ENCODE measurements at places on chromosomes 5 and 9.

DNA sequence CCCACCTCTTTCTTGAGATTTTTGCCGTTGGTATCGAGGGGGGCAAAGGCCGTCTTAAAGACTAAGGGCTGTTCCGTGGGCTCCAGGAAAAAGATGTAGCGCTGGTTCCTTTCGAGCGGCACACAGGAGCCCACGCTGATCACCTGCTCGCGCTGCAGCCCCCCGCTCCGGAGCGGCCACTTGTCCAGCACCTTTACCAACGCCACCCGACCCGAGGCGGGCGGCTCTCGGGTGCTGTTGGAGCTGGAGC is 781 bp downstream of the NRG2 start:
- no peak for DNase-seq

- DNase-seq = no peak
Observed at GRCh38 chr5:27969157-27969556, 930.8 kb upstream of the CDH9 start.

- no peak for DNase-seq
Observed at GRCh38 chr9:37943345-37944265, 39.7 kb upstream of the SLC25A51 start.

- DNase-seq = no peak
Observed at GRCh38 chr5:141527426-141527825, 38.5 kb downstream of the PCDHGC5 start.

DNA sequence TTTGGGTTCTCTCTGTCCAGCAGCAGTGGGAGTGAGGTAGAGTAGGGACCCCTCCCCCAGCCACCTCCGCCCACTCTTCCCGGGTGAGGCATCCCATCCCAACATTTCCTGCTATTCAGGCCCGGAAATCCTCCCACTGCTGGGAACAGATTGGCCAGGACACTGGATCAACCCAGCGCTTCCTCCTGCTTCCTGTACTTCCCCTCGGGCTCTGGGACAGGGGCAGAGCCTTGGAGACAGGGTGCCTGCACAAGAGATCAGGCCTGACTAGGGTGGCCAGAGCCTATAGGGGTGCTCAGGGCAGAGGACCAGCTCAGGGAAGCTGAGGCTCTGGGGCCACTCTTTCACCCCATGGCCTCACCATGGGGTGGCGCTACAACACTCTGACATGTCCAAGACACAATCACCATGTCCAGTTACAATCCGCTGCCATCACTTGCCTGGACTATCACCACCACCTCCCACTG is 14.5 kb downstream of the SH2D3C start:
- no peak for DNase-seq

- no peak for DNase-seq
Observed at GRCh38 chr5:149445739-149446369, 66.8 kb upstream of the IL17B start.

All from GM12891 (cell line).